ENCODE measurements at places on chromosomes 12 and 14.

GRCh38 chr12:76223869-76224268, 124.3 kb downstream of the BBS10 start:
- no peak for DNase-seq

DNA sequence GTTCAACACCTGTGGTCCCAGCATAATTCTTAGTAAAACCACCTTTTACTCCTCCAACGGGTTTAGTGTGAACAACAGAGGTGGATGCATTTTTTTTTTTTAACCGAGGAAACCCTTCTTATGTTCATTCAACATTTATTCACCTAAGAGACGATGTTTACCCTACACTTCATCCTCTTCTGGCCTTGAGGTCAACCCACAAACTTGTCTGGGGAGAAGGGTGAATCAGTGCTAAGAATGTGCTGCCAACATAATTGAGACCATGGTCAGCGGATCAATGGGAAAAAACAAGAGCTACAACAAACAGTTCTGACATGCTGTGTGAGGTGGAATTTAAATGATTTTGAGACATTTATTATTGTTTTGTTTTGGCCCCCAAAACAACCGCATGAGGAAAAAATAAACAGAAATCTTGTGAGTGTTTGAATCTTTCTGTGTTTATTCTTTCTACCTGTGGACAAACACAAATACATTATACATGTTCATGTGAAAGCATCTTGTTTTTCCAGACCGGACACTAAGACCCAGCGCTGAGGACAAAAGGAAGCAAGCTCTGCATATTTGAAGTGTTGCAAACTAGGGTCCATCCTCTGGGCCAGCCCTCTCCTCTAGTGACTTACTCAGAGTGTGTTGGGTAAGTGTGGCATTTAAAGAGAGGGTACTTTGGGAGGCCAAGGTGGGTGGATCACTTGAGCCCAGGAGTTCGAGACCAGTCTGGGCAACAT, 5.1 kb upstream of the USP30 start:
- DNase-seq = no peak

- no peak for DNase-seq
These were observed 65.5 kb downstream of the KSR2 start for GRCh38 chr12:117903110-117903840.

- no peak for DNase-seq
These were observed 11.6 kb upstream of the KRT77 start for GRCh38 chr12:52714887-52715281.

DNA sequence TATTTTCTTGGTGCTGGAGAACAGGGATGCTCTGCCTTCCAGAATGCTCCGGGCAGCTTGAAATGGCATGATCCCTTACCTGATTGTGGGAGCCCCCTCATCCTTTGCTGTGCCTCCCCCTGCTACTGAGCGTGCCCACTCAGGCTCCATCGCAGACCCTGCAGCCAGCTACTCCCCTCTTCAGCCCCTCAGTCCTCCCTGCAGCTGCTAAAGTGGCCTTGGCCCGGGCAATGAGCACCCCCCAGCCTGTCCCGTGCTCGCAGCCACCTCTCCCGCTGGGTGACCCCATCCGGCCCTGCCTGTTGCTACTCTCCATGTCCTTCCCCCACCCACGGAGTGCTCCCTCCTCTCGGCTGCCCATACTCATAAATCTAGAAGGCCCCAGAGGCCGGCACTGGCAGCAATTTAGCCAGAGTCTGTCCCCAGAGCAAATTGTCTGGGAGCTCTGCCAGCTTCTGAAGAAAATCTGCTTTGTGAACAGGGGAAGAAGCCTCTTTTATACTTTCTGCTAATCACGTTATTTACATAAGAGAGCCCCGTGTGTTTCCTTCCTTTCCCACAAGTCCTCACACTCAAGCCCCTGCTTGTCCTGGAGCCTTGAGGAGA, 143.7 kb upstream of the FRMD6 start:
- DNase-seq = no peak

- no peak for DNase-seq
These were observed 21.6 kb downstream of the PYM1 start for GRCh38 chr12:55906056-55906455.

- peak; percentile 53 for DNase-seq
These were observed 69.8 kb downstream of the SLC6A12 start for GRCh38 chr12:143964-144649.

DNA sequence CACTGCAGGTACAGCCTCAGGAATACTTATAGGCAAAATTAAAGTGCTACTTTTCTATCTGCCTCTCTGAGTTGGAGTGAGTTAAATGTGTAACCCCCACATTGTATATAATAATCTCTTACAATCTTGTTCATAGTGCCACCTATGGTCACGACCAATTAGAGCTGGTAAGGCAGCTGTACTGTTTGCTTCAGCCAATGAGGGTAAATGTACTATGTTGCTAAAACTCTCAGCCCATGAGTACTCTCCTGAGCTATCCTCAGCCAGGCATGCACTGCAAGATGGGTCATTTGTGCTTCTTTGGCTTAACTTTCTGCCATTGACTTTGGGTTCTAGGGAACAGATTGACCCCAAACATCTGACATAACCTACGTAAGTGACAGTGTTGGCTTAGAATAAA, 15.0 kb upstream of the MDM2 start:
- DNase-seq = peak; percentile 13

DNA sequence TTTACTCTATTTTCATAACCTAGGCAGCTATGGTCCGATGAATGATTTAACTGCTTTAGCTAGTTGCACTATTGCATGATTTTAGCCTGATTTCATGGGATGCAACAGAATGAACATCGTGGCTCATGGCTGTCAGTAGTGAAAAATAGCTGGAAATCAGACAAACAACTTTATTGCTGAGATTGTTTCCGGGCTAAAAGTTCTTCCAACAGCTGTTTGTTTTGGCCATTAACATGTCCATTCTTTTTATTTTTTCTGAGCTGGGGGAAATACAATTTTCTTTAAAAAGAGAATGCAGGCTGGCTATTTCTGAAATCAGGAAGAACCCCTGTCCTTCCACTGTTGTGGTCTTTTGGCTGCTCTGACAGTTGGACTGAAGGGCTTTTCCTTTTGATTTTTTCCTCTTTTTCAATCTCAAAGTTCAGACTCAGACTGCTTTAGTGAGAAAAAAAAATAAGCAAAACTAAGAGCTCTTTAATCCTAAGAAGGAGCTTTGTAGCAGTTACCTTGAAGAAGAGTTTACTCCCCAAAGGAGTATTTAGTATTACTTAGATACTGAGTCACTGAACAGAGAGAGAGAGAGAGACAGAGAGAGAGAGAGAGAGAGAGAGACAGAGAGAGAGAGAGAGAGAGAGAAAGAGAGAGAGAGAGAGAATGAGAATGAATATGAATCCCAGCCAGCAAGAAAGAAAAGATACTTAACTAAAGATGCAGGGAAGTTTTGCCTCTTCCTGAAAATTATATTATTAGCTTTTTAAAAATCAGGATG, at the start of gene NAV3:
Gene NAV3, plus strand, starts transcription at position 312 of the 769 bp plus-strand sequence. CDS start 568 bp downstream, outside the sequence.
- no peak for DNase-seq

GRCh38 chr12:74292351-74293194, 245.1 kb upstream of the ATXN7L3B start:
- no peak for DNase-seq

DNA sequence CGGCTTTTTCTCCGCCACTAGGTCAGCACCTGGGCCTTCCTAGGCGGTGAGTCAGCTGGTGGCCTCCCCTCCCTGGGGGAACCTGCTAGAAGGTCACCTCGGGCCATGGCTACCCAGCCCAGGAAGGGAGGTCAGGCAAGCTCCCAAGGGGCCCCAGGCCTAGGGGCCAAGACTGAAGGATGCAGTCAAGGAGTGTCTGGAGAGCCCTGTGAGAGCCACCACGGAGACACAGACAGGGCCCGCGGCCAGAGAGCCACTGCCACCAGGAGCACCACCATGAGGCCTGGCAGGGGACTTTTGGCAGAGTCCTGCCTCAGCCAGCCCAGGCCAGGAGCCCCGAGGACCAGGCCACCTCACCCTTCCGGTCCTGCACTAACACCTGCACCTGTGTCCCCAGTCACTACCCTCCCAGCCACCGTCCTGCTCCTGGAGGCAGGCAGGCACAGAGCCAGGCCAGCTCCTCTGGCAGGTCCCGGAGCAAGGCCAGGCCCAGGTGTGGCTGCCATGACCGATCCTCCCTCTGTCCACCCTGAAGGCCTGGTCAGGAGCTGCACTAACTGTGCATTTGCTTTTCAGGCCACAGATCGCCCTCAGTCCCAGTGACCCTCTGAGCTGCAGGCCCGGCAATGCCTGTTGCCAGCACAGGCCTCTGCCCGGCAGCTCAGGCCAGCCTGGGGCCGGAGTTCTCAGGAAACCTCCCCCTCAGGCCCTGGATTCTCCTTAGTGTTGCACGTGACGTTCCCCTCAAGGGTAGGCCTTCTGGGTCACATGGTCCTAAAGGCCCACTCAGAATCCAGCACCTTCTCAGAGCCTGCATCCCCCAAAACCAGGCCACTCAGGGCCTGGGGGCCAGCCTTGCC, 6.9 kb downstream of the PHETA1 start:
- DNase-seq = no peak

GRCh38 chr14:49679271-49679670, 8.7 kb downstream of the POLE2 start:
- no peak for DNase-seq

DNA sequence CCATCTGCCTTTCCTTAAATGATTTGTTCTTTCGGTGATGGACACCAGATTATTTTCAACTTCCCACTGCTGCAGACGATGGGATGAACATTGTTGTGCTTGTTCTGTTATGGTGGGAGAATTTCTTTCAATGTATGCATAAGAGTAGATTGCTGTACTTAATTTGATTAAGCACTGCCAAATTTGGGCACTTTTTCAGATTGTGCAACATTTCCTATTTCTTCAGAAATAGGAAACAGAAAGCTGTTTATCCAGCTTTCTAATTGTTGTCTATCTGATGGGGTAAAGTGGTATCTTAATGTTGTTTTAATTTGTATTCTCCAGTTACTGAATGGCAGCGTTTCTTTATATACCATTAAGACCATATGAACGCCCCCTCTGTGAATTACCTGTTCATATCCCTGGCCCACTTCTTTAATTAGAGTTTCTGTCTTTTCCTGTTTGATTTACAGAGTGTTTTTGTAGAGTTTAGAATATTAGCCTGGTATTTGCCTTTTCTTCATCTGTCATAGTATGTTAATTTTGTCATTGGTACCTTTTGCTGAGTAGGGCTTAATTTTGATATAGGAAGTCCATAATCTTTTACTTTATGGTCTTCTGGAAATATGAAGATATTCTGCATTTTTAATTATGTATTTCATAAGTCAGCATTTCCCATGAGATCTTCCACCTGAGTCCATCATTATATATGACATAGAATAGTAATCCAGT, 59.6 kb downstream of the DIP2B start:
- no peak for DNase-seq

DNA sequence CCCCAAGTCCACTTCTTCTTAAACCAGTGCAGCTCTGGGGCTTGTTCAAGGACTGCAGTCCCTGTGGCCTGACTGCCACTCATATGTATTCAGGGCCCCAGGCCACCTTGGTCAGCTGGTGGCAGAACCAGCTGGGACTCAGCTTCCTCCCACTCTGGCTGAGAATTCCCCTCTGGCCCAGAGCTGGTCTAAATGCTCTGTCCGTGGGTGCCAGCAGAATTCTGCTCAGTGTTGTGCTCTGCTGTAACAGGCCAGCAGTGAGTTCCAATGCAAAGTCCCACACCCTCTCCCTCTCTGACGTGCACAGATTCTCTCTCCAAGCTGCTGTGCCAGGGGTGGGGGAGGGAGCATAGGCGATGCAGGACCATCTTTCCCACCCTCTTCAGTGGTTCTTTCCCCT, 210.4 kb upstream of the RGS6 start:
- no peak for DNase-seq

DNA sequence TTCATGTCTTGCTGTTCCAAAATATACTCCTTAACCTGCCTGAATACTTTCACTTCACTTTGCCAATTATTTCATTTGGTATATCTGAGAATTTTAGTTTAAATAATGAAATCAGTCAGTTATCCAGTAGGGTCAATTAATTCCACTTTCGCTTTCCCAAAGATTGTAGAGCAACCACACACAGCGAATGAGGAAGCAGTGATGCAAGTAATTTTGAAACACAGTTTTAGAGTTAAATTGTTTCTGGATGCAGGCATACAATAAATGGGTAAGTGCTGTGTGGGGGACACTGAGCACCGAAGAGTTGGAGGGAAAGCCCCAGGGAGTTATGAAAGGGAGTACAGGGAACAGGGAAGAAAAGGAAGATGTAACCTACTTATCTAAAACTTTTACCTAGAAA, 62.8 kb downstream of the TSHR start:
- DNase-seq = no peak

DNA sequence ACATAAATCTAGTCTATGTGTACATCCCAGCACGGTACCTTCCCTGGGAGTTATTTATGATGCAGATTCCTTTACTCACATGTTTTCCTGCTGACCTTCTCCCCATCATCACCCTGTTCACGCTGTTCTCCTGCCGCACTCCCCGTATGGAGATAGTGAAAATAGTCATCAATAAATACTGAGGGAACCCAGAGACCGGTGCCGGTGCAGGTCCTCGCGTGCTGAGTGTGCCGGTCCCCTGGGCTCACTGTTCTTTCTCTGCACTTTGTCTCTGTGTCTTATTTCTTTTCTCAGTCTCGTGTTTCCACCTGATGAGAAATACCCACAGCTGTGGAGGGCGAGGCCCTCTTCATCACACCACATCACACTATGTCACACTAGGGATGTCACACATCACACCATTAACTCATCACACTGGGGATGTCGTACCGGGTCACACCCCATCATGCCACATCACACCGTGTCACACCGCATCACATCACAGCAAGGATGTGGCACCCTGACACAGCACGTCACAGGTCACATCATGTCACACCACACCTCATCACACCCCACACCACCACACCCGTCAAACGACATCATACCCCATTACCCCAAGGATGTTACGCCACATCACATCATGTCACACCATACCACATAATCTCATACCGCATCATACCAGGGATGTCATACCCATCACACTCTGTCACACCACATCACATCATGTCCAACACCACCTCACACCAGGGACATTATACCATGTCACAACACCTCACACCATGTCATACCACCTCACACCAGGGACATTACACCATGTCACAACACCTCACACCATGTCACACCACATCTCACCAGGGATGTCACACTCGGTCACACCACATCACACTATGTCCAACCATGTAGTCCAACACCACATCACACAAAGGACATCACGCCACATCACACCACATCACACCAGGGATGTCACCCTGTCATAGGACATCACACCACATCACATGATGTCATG, 207.0 kb downstream of the TMEM121 start:
- DNase-seq = no peak

GRCh38 chr14:101033446-101034165, 130.1 kb upstream of the RTL1 start:
- DNase-seq = no peak

DNA sequence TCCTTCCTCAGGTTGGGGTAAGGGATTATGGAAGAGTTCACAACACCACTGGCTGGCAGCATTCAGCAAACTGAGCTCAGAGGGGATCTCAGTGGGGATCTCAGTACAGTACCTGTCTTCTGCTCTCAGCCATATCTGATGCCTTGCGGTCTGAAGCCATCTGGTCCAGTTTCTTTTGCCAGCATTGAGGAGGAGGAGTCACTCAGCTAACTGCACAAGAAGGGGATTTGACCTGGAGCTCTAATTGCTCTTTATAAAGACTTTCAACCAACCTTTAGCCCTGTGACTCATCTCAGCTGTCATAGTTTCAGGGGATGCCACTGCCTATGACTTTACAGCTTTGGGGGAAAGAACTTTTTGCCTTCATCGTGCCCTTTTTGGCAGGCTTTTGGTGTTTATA, 44.9 kb downstream of the JKAMP start:
- no peak for DNase-seq

- no peak for DNase-seq
These were observed 244.2 kb downstream of the GPHN start for GRCh38 chr14:66752109-66752508.

GRCh38 chr14:63039866-63040265, 5.4 kb downstream of the KCNH5 start:
- DNase-seq = no peak
